Inflammatory macrophage (primary cell): ENCODE measurements at places on chromosomes 1 and 21.

DNA sequence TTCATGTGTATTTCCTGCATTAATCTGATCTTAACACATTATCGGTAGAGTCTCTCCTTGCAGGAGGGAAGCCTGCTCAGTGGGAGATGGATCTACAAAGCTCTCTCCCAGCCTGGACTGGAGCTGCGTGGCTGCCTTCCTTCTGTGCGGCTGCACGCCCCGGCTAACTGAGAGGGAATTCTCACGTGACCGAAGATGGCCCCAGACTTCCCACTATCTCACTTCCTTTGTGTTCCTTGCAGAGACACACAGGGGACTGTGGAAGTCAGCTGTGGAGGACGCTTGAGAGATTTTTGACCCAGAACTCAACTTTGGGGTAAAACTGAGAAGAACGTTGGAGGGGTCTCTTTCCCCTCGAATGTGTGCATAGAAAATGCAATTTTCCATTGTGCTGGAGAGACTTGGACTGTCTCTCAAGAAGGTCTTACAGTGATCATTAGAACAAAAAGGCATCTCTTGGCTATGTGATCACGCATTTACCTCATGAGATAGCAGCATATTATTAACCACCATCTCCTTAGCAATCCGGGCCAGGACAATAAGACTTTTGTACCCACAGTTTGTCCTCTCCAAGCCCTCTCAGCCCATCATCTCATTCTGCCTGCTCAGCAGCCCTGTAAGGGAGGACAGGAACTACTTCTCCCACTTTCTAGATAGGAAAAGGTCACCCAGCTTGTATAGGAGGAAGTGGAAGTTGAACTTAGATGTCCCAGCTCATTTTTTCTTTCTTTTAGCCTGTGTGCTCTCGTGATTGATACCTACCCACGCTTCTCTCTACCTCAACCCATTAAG, 49.3 kb upstream of the TARBP1 start:
- peak; percentile 74 for DNase-seq

DNA sequence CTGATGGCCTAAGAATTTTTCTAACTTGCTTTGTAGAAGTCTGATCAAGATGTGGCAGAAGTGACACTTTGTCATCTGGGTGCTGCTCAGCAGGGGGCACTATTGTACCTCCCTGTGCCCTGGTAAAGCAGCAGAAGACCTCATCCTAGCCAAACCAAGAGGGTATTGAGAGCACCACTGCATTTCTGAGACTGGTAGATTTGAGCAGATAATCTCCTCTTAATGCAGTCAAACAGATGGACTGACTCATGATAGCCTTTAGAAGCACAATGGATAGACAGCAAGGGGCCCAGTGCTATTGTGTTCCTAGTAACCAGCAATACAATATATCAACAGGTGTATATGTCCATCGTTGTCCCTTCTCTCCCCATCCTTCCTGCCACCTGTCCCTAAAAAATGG, 5.7 kb downstream of the TPM3 start:
- DNase-seq, result peak; percentile 80

DNA sequence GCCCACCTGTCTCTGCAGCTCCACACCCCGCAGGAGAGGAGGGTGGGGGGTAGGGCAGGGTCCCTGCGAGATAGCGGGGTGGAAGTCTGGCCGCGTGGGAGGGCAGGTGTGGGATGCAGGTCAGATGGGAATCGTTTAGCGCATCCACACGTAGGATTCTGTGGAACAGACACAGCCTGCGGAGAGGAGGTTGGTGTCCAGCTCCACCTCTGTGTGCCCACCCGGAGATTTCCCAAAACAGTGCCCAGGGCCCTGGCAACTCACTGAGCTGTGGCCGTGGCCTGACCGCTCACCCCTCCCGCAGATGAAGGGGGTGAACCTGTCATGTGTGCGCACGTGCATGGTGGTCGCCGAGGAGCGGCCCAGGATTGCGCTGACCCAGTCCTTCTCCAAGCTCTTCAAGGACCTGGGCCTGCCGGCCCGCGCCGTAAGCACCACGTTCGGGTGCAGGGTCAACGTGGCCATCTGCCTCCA, 46.9 kb downstream of the S100B start:
- no peak for DNase-seq

DNA sequence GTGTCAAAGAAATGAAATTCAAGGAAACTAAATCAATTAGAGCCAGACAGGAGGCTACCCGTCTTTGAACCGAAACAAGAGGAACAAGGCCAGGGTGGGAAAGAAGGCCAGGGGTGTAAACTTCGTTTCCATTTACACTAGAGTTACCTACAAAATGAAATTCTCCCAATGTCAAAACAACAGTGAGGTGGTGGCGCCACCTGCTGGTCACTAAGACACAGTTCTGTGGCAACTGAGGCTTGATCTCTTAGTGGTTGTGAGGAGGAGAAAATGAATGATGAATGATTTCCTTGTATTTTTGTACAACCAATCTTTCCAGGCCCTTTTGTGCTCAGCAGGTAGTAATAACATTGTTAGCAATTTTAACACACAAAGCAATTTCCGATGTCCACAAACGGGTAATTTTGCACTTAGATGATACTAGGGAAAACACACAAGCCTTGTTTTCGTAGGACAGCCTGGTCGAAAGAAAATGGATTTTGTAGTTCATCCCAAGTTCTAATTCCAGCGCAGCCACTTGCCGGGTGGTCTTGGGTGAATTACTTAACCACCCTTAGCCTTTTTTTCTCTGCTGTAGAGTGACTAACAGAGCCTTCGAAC, 54.8 kb upstream of the SOD1 start:
- peak; percentile 67 for DNase-seq

DNA sequence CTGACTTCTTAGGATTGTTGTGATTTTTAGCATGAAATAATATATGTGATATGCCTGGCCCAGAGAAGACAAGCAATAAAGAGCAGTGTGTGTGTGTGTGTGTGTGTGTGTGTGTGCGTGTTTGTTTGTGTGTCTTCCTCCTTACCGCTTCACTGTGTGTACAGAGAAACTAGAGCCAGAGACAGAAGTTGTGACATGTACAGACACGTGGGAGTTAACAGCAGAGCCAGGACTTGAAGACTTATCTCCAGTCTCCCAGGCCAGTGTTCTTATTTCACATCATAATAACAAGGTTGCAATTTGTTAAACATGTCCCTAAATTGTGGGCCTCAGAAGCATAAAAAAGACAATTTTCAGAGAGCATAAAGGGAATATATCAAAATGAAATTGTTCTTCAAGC, 192.0 kb upstream of the JUN start:
- peak; percentile 66 for DNase-seq

GRCh38 chr1:111814305-111814628, 58.6 kb downstream of the DDX20 start:
- no peak for DNase-seq

GRCh38 chr21:44043613-44044012, 31.5 kb downstream of the TRAPPC10 start:
- no peak for DNase-seq

DNA sequence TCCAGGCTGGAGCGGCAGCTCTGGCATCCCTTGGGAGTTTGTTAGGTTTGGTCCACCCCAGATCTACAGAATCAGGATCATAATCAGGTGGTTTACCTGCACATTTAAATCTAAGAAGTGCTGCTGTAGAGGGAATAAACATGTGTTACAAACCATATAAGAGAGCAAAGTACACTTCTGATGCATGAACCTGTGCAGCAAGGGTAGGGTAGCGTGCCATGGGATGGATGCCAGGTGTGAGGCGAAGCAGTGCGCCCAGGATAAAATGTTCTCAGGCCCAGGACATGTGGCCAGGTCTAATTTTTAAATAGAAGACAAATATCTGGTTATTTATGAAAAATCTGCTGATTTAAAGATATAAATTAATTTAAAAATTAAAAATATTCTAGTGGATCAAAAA, 308.8 kb upstream of the USP24 start:
- no peak for DNase-seq

DNA sequence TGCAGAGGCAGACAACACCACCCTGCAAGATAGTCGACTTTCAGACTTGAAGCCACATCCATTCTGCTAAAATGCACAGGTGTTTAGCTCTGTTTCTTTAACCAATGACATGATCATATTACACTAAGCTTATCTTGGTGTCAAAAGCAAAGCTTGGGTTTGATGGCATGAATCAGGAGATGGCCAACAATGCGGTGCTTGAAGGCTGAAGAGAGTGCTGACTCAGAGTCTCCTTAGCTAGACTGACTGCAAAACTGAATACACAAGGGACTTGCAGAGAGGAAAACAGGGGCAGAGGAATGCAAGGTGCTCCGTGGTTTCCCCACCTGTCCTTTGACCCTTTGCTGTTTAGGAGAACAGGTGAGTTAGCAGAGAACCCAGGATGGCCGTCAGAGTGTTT, 262.6 kb downstream of the SIPA1L2 start:
- no peak for DNase-seq

DNA sequence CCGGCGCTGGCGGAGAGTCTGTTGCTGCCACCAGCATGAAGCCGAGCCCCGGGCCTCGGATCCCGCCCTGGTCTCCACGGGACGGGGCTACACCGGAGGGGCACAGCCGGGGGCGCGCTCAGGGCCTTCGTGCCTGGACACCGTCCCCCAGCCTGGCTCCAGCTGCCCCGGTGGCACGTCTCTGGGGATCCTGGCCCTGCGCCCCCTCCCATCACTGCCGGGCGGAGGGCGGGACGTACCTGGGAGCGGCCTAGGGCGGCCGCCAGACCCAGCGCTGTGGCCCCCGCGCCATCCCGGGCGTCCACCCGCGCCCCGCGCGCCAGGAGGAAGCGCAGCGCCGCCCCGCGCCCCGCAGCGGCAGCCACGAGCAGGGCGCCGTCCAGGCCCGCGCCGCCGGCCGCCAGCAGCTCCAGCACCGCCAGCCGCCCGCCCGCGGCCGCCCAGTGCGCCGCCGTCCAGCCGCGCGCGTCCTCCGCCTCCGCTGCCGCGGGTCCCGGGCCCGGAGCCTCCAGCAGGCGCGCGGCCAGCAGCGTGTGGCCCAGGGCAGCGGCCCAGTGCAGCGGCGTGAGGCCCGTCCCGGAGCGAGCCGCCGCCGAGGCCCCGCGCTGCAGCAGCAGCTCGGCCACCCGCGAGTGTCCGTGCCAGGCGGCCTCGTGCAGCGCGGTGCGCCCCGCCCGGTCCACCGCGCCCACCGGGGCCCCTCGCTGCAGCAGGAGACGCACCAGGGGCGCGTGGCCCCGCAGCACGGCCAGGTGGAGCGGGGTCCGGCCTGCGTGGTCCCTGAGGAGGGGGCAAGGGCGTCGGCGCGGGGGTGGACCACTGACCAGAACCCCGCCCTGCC, 1.0 kb downstream of the ANKRD65 start:
- DNase-seq, result peak; percentile 17

DNA sequence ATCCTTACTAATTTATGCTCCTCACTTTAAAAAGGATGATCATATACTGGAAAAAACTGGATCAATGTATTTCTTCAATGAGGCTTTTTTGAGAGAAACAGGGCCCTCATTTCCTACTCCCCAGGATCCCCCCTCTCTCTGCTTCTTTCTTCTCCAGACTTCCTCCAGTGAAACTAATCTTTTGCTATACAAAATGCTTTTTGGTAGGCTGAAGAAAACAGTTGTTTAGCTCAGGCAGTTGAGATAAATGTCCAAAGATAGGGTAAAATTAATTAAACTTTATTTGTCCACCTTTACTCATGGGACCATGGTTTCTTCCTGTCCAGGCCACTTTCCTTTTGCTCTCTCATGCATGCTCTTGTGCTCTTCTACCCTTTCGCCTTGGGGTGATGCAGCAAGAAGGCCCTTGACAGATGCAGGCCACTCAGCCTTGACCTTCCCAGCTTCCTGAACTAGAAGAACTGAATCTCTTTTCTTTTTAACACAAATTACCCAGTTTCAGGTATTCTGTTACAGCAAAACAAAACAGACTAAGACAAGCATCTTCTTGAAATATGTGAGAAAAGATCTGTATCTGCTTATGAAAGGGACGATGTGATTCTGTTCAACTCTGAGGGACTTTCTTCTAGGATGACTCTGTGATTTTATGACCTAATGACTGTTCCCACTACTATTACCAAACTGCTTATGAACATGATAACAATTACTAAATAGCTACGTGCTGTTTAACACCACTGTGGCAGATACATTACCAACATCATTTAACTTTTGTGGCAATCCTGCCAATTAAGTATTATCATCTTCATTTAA, 63.7 kb downstream of the NVL start:
- DNase-seq, result no peak

DNA sequence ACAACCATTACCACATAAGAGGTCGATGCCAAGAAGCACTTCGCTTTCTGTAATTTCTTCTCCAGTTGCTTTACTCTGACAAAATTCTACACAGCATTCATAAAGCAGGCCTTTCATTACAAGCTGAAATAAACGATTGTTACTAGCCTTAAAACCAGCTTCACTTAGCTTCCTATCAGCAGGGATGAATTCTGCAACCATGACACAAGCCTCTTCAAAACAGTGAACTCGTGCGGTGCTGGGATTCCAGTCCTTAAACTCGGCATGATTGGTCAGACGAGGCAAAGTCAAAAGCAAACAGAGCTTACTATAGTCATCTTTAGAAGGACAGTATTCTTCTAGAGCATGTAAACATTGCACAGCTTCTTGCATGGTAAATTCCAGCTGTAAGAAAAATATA, 30.6 kb downstream of the WDR47 start:
- DNase-seq, result no peak

DNA sequence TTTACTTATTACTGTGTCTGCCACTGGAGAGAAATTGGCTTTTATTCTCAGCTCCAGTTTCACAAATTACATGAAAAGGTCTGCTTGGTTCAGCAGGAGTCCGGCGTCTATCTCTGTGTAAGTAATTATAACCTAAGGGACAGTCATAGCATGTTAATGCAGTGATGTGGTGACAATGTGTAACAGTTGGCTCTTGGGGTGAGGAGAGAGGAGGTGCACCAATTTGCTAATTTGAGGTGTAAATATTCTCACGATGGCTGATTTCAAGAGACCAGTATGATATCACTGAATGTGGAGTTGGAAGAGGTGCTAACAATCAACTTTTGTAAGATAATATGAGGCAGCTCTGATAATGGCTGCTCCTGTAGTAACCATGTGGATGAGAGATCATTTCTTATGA, 86.1 kb downstream of the CTH start:
- DNase-seq, result no peak

GRCh38 chr21:44354001-44354405, 582 bp downstream of the TRPM2 start:
- DNase-seq, result peak; percentile 89

DNA sequence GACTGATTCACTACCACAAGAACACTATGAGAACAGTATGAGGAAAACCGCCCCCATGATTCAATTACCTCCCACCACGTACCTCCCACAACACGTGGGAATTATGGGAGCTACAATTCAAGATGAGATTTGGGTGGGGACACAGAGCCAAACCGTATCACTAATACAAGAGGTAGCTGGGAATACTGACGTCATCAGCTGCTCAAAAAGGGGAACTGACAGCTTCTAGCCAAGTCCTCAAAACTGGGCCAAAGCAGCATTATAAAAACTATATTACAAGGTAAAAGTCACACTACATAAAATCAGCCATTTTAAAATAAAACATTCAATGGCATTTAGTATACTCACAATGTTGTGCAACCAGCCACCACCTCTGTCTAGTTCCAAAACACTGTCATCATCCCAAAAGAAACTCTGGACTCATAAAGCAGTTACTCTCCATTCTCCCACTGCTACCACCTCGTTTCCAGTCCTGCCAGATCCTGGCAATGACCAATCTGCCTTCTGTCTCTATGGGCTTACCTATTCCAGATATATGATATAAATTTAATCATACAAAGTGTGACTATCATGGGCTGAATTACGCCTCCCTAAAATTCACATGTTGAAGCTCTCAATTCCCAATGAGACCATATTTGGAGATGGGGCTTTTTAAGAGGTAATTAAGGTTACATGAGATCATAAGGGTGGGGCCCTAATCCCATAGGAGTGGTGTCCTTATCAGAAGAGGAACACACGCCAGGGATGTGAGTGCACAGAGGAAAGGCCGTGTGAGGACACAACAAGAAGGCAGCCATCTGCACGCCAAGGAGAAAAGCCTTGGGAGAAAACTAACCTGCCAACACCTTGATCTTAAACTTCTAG, 192.1 kb downstream of the SETD4 start:
- DNase-seq, result peak; percentile 47
